IMR-90 (cell line): ENCODE measurements at places on chromosomes 3 and 15. TPM values are rescaled to one million over a fixed set of nuclear protein-coding genes. Genes with fewer than 3 reads are reported as not detected.
A peak's percentile ranks its signal among the peaks of the same experiment; 100 is the strongest.

DNA sequence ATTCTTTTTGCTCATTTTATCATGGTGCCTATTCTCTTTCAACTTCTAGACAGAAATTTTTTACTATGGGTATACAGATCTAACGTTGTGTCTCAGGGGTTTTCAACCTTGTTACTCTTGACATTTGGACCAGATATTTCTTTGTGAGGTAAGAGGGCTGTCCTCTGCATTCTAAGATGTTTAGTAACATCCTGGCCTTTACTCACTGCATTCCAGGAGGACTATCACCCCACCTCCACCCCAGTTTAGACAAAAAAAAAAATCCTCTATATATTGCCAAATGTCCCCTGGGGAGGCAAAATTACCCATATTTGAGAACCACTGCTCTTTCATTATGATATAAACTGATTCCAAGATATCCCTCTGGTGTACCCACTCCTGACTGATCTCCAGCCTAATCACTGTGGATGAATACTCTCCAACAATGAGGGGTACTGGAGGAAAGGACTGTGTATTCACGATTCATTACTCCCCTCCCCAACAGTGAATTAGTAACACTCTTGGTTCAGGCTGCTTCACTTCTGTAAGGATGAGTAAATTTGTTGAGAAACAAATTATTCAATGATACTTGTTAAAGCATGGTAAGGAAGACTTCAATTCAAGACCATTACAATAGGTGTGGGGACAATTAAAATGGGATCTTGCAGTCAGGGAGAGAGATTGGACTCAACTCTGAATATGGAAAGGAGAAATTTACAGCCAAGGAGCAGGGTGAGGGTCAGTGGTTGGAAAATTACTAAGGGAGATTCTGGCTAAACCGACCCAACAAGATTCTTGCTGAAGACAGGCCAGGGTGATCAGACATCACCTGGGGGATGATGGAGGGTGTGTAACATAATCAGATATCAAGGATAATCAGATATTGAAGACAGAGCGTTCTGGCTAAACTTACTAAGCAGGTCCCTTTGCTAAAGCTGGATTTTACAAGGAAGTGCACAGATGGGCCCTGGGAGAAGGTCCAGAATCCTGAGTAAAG lies 123.8 kb upstream of the DAZL start:
- DNase-seq: peak; percentile 63

- DNase-seq: no peak
Observed at GRCh38 chr3:165382672-165383071, 186.5 kb upstream of the SLITRK3 start.

GRCh38 chr3:7144697-7145308 lies 283.9 kb downstream of the GRM7 start:
- DNase-seq: no peak

- DNase-seq: peak; percentile 79
Observed at GRCh38 chr3:27312044-27312668, 57.0 kb downstream of the NEK10 start.

DNA sequence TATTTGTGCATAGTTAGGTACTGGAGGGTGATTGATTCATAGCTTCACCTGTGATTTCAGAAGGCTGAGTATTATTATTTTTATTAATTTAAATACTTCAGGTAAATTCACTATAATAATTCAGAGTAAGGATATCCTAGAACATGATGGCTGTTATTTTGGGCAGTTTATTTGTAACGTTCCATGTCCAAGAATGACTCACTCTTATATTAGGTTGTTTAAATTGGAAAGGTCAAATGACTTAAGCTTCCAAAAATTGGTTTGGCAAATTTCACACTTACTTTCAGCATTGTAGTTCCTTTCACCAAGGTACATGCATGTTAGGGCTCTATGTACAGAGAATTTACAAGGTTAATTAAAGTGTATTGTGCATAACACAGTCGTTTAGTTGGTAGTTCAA lies 120.2 kb downstream of the EPHA3 start:
- DNase-seq: peak; percentile 26

- DNase-seq: no peak
Observed at GRCh38 chr3:152706991-152707713, 127.8 kb upstream of the P2RY1 start.

DNA sequence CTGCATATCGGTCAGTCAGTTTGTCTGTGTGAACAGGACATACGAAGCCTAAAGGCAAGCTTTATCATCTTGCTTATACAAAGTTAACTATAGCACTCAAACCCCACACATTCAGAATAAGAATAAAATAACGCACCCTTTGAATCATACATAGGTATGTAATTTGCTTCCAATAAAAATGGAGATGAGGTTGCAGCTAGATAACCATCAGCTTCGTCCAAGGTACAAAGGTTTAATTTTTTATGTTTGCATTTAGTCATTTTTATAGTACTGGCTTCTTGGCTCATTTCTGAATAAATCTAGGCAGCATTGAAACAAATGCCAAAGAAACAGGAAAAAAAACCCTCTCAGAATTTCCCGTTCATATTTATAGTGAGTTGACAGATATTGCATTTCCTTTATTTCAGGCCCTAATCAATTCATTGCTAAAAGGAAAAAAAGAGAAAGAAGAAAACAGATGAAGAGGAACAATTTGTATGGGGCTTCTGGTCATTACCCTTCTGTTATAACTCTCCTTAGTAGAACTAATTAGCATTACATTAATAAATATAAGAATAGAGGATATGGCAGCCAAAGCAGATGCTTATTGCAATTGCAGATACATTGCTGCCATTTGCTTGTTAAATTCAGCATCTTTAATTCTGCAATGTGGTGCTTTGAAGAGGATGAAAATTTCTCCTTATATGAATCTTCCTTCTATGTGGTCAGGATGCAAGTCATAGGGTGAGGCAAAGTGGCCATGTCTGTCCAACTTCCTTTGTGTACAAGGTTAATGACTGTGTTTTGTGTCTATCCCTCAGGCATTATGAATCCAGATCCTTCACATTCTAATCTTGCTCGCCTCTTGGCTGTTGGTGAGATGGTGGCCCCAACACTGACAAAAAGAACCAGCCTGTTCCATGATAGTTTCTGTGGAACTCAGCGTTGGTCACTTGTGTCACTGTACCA lies 550.0 kb downstream of the AGBL1 start:
- no peak for DNase-seq

DNA sequence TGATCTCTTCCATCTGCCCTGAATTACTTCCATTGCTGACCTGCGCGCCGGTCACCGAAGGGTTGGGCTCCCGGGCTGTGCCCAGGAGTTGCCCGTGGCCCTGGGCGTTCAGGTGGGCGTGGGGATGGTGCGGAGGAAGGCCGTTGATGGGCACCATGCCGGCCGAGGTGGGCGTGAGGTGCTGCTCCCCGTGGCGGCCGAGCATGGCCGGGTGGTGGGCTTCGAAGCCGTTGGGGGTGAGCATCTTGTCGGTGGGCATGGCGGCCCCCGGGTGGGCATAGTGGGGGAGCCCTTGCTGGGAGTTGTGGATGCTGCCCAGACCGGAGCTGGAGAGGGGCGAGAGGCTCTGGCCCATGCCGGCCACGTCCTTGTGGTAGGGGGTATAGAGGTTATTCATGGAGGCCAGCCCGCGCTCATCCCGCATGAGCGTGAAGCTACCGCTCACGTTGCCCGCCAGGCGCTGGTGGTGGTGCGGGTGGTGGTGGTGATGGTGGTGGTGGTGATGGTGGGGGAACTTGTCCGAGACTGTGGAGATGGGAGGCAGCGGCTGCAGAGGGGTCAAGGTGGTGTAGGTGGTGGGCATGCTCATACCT lies 1.0 kb downstream of the ONECUT1 start:
- DNase-seq: no peak

GRCh38 chr3:185067173-185067572 lies 85.7 kb downstream of the C3orf70 start:
- no peak for DNase-seq

- no peak for DNase-seq
Observed at GRCh38 chr3:128427872-128428822, 38.5 kb downstream of the DNAJB8 start.

- no peak for DNase-seq
Observed at GRCh38 chr3:56800832-56801661, 702 bp downstream of the ARHGEF3 start.

The CASR gene
- polyA plus RNA-seq: not detected in 2 replicates

The ST3GAL6 gene
- 0.83 and 0.99 TPM in 2 replicates for polyA plus RNA-seq

The IQCH gene
- polyA plus RNA-seq: 0.42 and 0.60 TPM in 2 replicates

The SAMD7 gene
- polyA plus RNA-seq: not detected in 2 replicates

The KIF15 gene
- polyA plus RNA-seq: 2.9 and 3.7 TPM in 2 replicates

The HLTF gene
- polyA plus RNA-seq: 10.5 and 12.6 TPM in 2 replicates

The USP19 gene
- polyA plus RNA-seq: 39.7 and 44.0 TPM in 2 replicates
